MCF 10A (cell line): ENCODE measurements at places on chromosomes 12 and 14. TPM values are rescaled to one million over a fixed set of nuclear protein-coding genes. Genes with fewer than 3 reads are reported as not detected.
A peak's percentile ranks its signal among the peaks of the same experiment; 100 is the strongest.

Gene CLEC4A
- 0.79 and 1.3 TPM in 2 replicates for total RNA-seq

Gene ACOT4
- not detected in 2 replicates for total RNA-seq

Gene PPP4R4
- total RNA-seq, result 0.66 and 0.91 TPM in 2 replicates

Gene LALBA
- not detected in 2 replicates for total RNA-seq

Gene NYNRIN
- total RNA-seq, result not detected in 2 replicates

Gene SIVA1
- 63.3 and 72.7 TPM in 2 replicates for total RNA-seq

DNA sequence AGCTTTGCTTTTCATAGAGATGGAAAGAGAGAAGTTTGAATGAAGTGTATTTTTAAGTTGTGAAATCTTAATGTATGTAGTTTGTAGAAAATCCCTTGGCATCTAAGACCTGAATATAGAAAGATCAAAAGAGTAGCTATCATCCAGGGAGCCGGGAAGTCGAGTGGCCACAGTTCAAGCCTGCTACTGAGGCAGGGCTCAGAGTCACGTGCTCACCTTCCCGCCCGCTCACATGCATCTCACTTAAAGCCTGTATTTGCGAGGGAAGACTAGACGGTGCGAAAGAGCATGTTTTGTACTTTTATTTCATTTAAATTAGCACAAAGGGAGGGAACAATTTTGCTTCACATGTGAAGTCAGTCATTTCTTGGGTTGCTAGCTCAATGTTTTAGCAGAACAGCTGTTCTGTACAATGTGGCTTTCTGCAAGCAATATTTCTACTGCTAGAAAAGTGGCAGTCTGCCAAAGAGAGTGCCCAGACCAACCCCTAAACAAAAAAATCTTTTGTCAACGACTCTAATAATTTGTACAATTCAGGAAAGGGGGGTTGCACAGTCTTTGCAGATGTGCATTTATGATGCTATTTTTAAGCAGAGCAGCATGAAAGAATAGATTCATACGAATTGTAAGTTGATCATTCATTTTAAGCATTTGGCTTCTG is 290.7 kb downstream of the NPAS3 start:
- DNase-seq, result peak; percentile 1

GRCh38 chr12:7934889-7935492 is 996 bp downstream of the SLC2A3 start:
- no peak for DNase-seq

DNA sequence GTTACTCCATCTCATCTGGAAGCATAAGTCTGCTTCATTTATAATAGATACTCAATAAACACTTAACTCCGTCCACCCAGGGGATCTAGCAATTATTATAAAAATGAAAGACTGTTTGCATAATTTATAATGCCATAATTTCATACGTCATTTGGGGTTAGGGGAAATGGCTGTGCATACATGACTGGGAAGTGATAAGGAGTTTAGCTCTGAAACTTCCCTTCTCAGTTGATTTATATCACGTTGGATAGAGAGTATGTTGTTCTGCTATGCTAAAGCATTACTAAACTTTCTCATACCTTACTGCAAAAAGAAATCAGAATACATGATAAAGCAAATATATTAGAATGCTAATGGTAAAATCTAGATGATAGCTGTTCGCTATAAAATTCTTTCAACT is 90.4 kb upstream of the DYNC1H1 start:
- no peak for DNase-seq

DNA sequence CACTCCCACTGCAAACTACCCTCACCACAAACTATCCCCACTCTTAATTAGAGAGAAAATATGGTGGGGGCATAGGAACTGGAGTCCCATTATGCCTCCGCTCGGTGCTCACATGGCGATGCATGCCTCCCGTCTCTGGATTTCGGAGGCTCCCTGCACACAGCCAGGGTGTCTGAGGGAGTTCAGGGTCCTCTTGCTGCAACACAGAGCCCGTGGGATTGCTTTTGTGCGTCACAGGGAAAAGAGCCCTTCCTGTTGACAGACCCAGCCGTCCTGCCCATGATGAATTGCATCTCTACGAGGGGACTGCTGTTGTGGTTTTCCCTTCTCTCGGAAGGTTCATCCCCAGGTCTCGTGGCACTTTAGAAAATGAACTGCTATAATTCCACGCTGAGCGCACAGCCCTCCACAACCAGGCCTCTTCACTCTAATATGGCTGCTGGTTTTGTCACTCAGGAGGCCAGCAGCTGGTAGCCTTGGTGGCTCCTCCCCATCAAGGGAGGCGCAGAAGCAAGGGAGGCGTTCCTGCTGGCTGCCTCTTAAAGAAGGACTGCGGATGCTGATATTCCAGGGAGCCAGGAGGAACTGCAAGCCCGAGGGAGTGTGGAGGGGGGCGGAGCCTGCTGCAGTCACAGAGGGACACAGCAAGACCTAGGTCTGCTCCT is 158.0 kb downstream of the KCNA5 start:
- DNase-seq, result no peak

DNA sequence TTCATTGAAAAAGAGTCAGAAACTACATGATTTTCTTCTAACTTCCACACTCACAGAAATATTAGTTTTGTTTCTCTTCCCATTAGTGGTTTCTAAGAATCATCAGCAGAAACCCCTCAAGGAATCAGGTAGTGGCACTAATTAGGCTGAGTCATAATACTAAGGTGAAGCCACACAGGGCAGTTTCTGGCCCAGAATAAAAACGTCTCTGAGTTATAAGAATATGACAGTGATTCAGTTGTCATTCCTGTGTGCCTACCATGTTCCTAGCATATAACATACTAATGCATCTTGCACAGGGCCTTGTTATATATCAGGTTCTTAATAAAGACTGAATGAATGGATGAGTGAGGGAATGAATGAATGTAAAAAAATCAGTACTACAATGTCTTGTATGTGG is 206.0 kb upstream of the PLEKHG7 start:
- DNase-seq, result no peak

- DNase-seq, result peak; percentile 25
These were observed 317.5 kb downstream of the BCL11B start for GRCh38 chr14:98954349-98955000.

- no peak for DNase-seq
These were observed 5.5 kb downstream of the CARMIL3 start for GRCh38 chr14:24057271-24057670.

DNA sequence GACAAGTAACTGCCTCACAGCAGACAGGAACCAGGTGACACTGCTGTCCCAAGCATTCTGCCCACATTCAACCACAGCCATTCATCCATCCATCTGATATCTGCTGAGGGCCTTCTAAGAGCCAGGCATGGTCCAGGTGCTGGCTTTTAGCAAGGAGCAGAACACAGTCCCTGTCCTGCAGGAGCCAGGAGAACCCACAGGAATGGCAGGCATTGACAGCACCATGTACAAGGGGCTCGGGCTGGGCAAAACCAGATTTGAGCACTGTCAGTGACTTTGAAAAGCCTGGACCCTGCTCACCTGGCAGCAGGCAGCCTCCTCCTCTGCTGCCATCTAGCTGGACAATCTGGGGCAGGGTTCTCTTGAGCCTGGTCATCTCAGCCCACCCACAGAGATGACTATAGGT is 137.0 kb downstream of the ZFP36L1 start:
- DNase-seq, result peak; percentile 35

DNA sequence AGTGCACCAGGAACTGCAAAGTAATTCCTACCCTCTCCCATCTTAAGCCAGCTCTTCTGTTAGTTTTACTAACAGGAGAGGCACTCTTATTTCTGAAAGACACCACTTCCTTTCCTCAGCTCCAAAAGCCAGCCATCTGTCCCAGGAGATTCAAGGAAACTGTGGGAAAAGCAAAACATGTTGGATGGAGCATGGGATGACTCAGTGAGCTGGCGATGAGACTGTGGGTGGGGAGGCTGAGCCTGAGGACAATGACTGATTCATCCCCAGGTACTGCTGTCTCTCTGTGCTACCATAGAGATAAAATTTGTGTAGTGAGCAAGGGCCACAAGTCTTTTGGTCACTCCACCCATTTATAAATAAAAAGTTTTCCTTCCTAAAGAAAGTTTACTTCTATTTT is 141.4 kb downstream of the MYRFL start:
- DNase-seq, result peak; percentile 88

DNA sequence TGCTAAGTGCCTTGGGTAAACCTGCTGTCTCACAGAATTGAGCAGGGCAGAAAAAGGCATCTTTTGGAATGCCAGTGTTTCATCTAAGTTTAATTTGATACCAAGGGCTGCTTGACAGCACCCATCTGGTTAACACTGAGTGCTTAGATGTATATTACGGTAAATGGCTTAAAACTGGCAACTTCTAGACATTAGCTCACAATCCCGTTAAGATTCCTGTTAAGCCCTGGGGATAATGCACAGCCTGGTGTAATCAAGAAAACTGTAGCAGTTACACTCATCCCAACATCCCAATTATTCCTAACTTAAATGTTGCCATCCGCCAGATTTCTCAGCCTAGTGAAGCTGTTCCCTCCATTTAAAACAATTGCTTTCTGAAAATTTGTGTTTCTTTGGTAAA is 29.9 kb downstream of the PPFIBP1 start:
- no peak for DNase-seq

GRCh38 chr14:100778526-100778882 is 47.4 kb upstream of the MEG3 start:
- DNase-seq, result no peak

DNA sequence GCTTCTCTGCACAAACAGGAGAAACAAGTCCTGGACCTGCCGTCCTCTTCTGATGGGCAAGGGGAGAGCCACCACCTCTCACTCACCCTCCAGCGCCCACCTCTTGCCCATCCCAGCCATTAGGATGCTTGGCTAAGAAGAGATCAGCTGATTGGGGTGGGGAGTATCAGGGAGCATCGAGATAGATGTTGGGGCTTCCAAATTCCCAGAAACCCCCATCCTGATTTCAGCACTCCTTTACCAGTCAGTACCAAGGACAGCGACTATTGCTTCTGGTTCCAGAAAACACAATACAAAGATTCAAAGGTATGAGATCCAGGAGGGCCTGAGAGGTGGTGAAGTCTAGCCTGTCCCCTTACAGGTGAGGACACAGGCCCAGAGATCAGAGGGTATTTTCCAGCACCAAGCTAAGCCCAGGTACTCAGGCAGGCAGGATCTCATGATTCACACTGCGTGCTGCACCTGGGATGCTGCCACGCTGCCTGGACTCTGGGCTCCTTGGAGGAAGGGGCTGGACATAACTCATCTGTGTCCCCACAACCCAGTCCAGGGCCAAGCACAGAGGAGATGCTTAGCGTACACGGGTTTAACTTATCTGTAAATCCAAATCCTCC is 76.6 kb downstream of the TUNAR start:
- peak; percentile 48 for DNase-seq

DNA sequence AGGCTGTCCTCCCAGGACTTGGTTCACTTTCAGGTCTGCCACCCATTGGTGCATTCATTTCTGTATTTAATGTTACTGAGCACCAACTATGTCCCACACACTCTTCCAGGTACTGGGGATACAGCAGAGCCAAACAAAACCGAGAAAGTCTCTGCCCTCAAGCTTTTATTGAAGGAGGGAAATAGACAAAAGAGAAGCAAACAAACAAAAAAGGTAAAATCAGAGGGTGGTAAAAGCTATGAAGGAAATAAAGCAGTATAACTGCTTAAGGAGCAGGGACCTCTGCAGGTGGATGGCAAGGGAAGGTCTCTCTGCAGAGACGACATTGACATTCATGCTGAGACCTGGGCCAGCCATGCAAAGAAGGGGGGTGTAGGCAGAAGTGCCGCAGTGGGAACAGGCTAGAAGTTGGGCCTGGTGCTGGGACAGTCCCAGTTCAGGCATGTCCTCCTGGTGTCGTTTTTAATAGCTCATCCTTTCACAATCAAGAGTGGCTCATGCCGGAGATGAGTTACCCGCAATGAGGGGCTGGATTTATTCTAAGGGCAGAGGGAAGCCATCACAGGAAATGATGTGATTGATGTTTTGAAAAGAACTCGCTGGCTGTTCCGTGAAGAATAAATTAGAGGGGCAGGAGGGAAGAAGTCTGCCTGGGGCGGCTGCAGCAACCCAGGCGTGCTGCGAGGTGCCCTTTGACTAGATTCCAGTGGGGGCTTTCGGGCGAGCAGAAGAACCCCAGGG is 72.8 kb downstream of the IRF2BPL start:
- DNase-seq, result peak; percentile 75

GRCh38 chr12:111045941-111046340 is 125.6 kb upstream of the MYL2 start:
- no peak for DNase-seq

DNA sequence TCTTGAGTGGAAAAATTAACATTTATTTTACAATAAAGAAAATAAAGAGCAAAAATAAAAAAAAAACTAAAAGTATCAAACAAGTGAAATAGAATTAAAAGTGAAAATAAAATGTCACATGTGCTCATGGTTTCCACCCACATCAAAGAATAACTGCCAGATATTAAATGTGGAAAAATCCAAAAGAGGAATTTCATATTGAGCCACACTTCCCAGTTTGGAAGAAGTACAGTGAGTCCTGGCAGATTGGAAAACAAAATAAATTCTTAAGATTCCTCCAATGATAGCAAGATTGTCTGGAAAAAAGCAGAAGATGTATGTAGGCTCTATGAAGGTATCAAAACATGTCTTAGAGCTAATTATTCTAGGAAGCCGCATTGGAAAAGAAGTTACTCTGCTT is 1019.5 kb downstream of the SLC6A15 start:
- DNase-seq, result no peak

DNA sequence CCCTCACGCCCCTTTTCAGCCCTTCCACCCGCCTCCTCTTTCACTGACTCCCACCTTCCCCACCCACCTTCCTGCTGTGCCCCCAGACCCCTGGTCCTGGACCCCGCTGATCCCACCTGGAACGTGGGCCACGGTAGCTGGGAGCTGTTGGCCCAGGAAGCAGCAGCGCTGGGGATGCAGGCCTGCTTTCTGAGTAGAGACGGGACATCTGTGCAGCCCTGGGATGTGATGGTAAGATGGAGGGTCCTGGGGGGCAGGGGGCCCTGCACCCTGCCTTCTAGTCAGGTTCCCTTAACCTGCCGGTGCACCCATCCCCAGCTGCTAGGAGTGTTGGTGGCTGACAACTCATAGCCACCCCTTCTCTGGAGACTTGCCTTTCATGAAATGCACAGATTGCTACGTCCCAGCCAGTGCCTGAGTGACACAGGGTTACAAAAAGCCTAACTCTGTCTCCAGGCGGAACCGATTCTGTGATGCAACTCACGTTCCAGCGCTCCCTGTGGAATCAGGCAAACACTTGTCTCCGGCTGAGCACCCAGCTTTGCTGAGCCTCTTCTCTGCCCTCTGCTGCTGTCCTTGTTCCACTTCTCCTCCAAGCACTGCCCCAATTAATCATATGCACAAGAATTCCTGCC is 15.0 kb upstream of the OAS2 start:
- no peak for DNase-seq

GRCh38 chr12:118136559-118137003 is 657 bp downstream of the PEBP1 start:
- peak; percentile 47 for DNase-seq

- no peak for DNase-seq
These were observed 42.4 kb downstream of the ERH start for GRCh38 chr14:69355607-69356281.

GRCh38 chr12:90627180-90627896 is 327.6 kb downstream of the CCER1 start:
- peak; percentile 8 for DNase-seq

- no peak for DNase-seq
These were observed 28.8 kb downstream of the SYNE3 start for GRCh38 chr14:95487669-95488084.

- DNase-seq, result peak; percentile 29
These were observed 139.8 kb upstream of the NOS1 start for GRCh38 chr12:117501076-117501869.
